Activated CD4-positive, CD25-positive, alpha-beta regulatory T cell treated with anti-CD3 and anti-CD28 coated beads, Interleukin-2, amount 50 U/mL, for 16 hours (primary cell): ENCODE measurements at places on chromosomes 11 and 22.

DNA sequence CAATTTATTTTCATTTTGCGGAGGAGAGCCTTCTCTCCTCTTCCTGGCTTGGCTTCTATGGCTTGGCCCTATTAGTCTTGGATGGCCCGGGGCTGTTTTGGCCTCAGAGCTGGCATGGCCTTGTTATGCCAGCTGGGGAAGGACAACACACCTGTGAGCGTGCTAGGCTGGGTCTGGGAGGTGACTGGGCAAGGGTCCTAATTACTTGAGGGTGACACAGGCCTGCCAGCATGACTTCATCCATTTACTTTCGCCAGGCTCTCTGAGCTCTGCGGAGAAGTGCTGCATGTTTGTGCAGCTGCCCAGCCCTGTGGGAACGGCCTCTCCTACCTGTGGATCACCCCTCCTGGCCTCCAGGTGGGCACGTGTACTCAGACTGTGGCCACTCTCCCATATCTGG, 153.6 kb downstream of the SNX19 start:
- no peak for DNase-seq

GRCh38 chr22:23212061-23213021, 32.0 kb downstream of the BCR start:
- DNase-seq = no peak

DNA sequence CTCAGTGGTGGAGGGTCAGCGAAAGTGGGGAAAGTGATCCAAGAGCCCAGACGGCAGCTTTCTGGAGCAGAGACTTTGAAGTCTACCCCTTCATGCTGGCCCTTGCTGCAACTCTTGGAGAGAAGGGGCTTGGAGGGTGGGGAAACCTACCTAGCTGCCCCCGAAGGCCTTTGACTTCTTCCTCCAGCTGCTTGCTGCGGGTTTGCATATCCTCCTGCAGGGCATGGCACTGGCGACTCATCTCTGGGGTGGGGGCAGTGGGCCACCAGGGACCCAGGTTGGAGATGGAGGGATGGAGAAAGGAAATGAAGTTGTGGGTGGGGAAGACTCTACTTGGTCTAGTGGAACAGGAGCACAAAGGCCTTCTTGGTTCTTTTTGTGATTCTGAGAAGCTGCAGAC, 7.7 kb downstream of the NHERF4 start:
- no peak for DNase-seq

- no peak for DNase-seq
Measured at GRCh38 chr11:109075976-109076375, 346.0 kb upstream of the C11orf87 start.
